ENCODE measurements at places on chromosomes 13 and 19. TPM values are rescaled to one million over a fixed set of nuclear protein-coding genes. Genes with fewer than 3 reads are reported as not detected.

EDNRB gene
- 72.7 TPM for total RNA-seq

GRCh38 chr13:92677571-92677970 is 549.0 kb upstream of the GPC6 start:
- DNase-seq = no peak

DNA sequence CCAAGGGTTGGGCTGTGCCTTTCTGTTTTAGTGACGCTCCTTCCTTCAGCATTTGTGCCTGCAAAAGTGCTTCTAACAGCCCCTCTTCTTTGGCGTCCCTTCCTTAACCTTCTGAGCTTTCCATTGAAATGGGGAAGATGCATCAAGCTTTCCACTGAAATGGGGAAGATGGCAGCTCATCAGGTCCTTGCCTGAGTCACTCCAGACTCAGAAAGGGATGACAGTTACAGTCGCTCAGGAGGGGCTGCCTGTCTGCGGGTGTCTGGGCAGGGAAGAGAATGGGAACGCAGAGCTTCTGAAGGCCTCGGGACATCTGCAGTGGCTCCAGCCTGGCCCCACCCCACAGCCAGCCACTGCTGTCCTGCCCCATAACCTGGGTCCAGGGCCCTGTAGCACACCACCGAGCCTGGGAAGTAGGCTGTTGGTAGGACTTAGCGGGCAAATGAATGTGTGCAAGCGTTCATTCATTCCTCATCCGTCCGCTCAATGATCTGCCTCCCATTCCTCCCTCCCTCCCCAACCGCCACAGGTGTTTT is 9.8 kb downstream of the AP1M1 start:
- DNase-seq = no peak

PSPN gene
- 2.1 TPM for total RNA-seq

DNA sequence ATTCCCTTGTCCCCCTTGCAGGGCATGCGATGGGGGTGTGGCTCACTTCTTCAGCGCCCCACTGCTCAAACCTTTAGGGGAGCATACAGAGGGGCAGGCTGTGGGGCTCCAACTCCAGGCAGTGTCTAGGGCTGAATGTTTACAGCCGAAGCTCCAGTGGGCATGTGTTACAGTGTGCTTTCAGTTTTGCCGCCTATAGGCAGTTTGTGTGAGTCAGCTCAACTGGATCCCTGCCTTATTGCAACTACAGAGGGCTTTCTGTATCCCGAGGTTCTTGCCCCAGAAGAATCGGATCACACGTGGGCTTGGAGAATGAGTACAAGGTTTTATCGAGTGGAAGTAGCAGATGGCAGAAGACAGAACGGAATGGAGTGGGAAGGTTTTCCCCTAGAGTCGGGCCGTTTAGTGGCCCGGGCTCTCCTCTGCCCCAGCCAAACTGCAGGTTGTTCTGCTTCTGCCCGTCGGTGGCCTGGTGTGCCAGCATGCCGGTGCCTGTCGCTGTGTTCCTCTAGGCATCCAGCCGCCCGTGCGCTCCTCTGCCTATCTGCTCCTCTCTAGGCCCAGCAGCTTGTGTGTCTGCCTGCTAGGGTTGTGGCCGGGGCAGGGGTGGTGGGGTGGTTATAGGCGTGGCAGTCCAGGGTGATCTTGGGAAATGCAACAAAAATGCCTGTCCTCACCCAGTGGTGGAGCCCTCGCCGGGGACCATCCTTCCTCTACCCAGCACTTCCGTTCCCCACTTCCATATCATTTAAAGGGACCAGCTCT is 435.9 kb upstream of the SGCG start:
- no peak for DNase-seq

DNA sequence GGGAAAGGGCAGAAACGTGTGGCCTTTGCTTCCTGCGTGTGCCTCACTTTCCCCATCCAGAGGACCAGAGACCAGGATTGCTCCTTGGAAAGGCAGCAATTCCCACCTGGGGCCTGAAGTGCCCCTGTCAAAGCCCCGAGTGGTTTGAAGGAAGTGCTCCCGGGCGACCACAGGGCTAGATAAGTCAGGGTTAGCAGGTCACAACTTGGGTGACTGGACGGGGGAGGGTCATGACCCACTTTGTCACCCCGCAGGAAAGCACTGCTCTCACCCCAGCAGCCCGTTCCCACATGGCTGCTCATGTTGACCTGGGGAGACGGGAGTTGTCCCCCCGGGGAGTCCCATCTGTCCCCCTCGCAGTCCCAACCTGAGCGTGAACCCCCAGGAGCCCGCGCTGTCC is 459 bp downstream of the PRAM1 start:
- no peak for DNase-seq

DNA sequence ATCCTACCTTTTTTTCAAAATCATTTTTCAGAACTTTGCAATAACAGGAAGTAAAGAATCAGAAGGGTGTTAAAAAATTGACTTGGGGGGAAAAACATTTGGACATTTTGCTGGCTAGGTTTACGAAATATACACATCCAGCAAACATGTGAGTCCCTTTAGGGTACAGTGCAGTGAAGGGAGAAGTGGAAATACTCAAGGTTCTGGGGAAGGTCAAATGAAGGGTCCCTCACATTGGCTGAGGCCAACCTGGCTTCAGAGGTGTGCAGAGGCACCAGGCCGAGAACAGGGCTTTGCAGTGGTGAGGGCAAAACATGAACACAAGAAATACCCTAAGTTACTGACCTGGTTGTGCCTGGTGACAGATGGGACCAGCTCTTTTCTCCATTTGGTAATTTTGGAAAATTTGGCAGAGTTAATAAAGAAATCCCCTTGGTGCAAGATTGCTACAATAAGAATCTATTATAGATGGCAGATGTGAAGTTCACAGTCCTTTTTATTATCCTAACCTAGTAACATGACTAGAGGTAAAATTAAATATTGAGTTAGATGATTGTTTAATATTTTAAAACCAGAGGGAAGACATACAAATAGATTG is 1.5 kb upstream of the UPF3A start:
- DNase-seq = no peak

EDDM13 gene
- total RNA-seq = not detected

- no peak for DNase-seq
Observed at GRCh38 chr13:105625691-105626090, 909.8 kb downstream of the EFNB2 start.

DNA sequence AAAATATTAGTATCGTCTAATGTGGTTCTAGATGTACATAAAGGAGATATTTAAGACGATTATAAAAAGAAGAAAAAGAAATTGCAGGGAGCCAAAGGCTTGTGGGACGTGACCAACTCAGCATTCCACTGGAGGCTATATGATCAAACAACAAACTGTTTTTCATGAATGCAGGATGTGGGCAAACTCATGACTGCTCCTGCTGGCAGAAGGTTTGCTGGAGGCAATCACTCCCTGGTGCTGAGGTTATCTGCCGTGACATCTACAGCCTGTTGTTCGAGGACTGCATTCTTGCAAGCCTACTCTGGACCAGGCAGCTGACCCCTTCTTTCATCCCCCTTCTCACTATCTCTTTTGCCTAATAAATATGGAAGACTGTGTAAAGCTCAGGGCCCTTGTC is 518.1 kb downstream of the UQCRFS1 start:
- DNase-seq = no peak

GRCh38 chr19:50300814-50301606 is 28.2 kb downstream of the KCNC3 start:
- no peak for DNase-seq

GJA3 gene
- total RNA-seq = 0.08 TPM

DNA sequence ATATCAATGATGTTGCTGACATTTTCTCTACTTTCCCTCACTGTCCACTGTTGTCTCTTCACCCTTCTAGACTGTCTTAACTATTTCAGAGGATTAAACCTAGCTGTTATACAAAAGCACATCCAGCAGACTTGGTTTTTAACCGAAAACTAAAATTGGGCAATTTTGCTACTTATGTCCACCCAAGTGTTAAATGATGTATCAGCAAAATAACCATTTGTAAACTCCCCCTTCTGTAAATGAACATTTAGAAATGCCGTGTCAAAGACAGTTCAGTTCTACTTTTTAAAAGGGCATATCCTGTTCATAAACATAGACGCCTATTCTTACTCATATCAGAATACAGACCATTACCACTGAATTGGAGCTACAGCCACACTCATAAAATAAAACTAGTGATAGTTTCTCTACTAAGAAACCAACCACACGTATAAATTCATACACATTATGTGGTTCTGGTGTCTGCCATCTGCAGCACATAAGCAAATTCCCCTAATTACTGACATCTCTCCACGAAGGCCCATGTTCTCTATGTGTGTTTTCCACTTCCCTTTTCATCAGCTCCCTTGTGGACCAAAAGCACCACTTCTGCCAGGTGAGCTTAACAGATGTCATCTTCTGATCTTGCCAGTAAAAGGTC is 1091.8 kb downstream of the PCDH9 start:
- no peak for DNase-seq

DNA sequence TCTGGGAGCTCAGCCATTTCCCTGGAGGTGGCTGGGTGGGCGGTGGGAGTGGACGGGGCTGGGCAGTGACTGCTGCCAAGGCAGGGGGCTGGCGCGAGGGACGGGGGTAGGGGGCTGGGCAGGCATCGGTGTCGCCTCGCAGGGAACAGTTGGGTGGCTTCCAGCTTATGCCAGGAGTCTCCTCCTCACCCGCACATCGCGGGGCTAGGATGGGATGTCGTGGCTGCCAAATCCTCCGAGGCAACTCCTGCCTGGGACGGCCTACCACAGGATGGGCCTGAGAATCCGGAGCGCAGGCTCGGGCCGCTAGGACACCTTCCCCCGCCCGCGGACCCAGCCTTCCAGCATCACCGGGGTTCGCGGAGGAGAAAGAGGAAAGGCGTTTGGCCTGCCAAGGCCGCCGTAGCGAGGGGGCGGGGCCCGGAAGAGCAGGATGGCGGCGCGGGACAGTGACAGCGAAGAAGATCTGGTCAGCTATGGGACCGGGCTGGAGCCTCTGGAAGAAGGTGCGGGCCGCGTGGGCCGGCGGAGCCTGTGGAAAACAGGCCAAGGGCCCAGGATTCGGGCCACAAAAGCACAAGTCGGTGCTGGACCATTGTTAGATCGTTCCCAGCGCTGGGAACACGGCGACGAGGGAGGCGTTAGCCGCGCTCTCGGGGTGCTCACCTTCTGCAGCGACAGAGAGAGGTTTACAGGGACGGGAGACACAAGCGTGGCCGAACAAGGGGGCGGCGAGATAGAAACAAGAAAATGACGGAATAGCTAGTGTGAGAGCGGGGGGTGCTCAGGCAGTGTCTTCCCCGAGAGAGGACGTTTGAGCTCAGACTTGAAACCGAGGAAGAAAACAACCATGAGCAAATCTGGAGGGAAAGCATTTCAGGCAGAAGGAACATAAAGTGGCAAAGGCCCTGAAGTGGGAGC is at the start of gene GPATCH1:
Gene GPATCH1, plus strand, starts transcription at position 421 of the 921 bp plus-strand sequence. Its CDS starts 13 bp downstream, at position 434.
- peak; percentile 90 for DNase-seq

DNA sequence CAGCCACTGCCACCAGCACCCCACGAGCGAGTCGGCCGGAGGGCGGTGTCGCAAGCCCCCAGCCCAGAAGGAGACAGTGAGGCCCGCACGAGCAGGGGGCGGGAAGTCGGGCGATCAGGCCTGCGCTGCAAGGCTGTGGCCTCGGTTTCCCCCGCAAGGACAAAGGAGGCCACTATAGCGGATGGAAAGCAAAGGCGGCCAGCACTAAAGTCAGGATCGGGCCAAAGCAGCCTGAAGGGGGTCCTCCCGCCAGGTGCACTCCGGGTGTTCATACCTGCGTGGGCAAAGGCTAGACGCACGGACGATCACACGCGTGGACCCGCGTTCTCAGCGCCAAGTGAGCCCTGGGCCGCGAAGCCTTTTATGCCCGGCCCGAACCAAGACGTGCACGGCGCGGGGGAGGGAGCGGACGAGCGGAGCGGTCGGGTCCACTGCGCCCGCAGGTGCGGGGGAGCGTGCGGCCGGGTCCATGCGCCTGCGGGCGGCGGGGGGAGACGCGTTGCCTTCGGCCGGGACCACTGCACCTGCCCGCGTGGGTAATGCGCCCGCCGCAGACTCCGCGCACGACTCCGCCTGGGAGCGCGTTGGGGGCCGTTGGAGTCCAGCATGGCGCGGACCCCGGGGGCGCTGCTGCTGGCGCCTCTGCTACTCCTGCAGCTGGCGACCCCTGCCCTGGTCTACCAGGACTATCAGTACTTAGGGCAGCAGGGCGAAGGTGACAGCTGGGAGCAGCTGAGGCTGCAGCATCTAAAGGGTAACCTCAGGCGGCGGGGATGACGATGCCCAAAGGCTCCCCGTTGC is at the start of the genes PRDX2 and THSD8:
Gene PRDX2, minus strand, starts transcription at position 335 of the 801 bp plus-strand sequence. CDS start 539 bp downstream, outside the sequence.
Gene THSD8, plus strand, starts transcription at position 604 of the 801 bp plus-strand sequence. Its CDS starts 3 bp downstream, at position 607.
- peak; percentile 92 for DNase-seq

DNA sequence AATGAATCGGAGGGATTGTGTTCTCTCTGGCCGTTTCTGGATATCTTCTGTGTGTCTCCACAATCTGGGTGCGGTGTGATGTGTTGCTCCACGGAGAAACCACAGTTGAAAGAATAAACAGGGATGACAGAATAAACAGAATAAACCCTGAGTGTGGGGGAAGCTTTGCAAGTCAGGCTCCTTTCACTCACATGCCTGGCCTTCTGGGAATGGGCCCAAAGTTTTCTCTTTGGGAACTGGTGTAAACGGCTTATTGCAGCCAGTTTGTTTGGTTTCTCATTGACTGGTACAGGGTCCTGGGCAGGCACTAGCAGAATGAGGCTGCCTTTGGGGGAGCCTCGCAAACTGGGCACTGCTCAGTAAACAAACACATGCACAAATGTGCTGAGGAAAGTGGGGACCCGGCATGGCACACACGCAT is 324.7 kb downstream of the DLEU7 start:
- DNase-seq = peak; percentile 51

SIGLEC5 gene
- total RNA-seq = 11.0 TPM

- DNase-seq = no peak
Observed at GRCh38 chr13:51733374-51734298, 70.3 kb downstream of the DHRS12 start.

DNA sequence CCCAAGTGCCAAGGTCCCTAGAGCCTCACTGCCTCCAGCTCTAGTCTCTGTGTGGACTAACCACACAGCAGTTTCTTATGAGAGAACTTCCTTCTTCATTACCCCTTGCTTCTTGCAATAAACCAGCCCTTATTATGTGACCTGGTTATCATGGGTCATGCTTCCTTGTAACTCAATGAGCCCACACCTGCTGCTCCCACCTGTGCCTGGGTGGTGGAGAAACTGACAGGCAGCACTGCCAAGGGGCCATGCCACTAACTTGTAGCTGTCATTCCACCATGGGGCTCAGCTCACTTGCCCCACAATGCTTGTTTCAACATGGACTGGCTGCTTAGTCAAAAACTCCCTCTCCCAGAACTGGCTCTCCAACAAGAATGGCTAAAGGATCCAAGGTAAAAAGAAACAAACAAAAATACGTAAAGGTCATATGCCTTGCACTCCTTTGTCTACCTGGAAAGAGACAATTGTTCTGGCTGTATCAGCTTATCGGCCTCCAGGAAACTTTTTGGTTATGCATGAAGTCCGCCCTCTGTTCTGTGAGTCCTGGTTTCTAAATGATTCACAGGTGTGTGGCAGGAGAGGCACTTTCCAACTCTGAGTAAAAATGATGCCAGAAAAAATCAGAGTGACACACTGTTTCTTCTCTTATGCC is 446.4 kb downstream of the COG6 start:
- DNase-seq = no peak

DNA sequence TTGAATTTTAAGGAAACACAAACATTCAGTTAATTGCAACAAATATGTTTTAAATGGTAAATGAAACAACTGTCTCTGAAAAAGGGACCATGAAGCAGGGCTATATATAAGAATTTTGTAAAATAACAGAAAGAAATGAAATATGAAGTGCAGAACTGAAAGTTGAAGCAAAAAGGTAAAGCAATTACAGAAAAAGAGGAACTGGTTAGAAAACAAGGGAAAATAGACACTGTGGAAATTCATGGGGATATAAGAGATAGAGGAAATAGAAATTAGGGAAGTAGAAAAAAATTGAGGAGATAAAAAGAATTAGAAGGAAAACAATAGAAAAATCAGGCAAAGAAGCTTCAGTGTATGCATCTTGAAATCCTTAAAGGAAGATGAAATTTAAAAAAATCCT is 40.0 kb upstream of the TDRD3 start:
- no peak for DNase-seq

All from left lung (tissue), 14 donors.